Fibroblast of gingiva (primary cell): ENCODE measurements at places on chromosomes 1 and 21.
A peak's percentile ranks its signal among the peaks of the same experiment; 100 is the strongest.

DNA sequence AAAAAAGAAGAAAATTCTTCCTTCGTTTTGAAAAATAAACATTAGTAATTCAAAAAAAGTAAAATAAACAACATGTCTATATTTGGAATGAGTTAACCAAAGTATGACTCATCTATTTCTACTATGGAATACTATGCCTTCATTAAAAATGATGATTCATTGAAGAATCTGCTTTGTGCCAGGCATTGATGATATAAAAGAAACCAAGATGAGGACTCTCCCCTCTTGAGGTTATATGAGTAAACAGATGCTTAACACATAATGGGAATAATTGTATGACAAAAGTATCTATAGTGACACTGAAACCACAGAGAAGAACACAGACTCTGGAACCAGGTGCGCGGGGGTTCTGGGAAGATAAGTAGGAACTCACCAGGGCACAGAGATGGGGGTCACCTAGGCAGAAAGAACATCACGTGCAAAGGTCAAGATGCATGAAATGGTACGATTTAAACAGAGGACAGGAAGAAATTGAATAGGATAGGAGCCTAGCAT is 18.8 kb downstream of the ELF3 start:
- peak; percentile 80 for DNase-seq

DNA sequence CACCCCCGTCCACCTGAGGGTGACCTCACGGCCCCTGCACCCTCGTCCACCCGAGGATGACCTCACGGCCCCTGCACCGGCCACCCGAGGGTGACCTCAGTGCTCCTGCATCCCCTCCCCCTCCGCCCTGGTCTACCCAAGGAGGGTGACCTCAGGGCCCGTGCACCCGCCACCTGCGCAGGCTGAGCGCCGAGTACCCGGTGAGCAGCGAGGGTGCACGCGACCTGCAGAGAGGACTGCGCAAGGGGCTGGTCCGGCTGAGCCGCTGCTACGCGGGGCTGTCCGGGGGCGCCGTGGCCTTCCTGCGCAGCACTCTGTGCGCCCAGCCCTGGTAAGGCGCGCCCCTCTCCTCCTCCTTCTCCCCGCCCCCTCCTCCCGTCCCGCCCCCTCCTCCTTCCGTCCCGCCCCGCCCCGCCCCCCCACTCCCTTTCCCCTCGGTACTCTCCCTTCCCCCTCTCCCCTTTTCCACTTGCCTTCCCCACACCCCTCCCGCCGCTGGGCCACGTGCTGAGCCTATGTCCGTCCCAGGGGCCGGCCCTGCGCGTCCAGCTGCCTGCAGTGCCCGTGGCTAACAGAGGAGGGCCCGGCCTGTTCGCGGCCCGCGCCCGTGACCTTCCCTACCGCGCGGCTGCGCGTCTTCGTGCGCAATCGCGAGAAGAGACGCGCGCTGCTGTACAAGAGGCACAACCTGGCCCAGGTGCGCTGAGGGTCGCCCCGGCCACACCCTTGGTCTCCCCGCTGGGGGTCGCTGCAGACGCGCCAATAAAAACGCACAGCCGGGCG is 28.4 kb downstream of the TRIM11 start:
- peak; percentile 86 for DNase-seq

DNA sequence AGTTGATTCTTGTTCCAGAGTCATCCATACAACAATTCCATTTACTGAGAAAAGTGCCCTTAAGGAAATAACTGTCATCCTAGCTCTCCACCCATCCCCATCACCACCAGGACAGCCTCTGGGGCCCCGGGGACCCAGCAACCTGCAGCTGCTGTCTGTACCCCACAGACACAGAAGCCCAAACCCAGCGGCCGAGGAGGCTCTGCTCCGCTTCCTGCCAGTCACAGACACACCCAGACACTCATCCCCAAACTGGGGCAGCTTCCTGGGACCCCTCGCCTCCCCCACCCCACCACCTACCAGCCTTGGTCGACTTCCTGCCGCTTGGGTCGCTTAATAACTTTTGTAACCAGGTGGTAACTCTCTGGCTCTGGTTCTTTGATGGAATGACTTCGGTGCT is 121.6 kb upstream of the SLC25A33 start:
- DNase-seq: no peak

GRCh38 chr1:205672395-205672889 is 7.9 kb downstream of the SLC45A3 start:
- no peak for DNase-seq

DNA sequence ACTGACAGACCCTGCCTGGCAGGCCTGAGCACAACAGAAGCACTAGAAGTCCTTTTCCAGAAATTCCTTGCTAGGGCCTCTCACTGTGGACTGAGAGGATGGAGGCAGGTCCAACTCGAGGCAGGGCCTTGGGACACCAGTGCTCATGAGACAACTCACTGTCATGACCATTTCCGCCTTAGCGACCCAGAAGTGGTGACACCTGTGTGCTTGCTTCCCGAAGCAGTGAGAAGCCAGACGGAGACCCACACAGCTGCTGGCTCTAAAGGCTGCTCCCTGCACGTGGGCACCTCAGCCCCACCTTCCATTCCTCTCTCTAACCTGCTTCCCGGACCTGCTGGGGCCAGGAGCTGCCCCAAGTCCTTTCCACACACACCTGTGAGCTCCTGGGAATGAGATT is 33.0 kb downstream of the KCNC4 start:
- no peak for DNase-seq
